Keratinocyte (primary cell): ENCODE measurements at places on chromosomes 2 and 18. TPM values are rescaled to one million over a fixed set of nuclear protein-coding genes. Genes with fewer than 3 reads are reported as not detected.

MLPH gene
- polyA plus RNA-seq, result 0.67 to 1.8 TPM (median 1.0 TPM) in 3 replicates

AFF3 gene
- not detected in 3 replicates for polyA plus RNA-seq

CDH19 gene
- polyA plus RNA-seq, result not detected in 3 replicates

NOTO gene
- not detected in 3 replicates for polyA plus RNA-seq

ST8SIA5 gene
- under 0.01 to 0.10 TPM (median 0.02 TPM) in 3 replicates for polyA plus RNA-seq

CNTNAP5 gene
- polyA plus RNA-seq, result not detected in 3 replicates

CKAP2L gene
- 1.2 to 10.9 TPM (median 9.3 TPM) in 3 replicates for polyA plus RNA-seq

ITGB6 gene
- 174 to 197 TPM (median 183 TPM) in 3 replicates for polyA plus RNA-seq

FOXD4L1 gene
- polyA plus RNA-seq, result 0.05 to 0.09 TPM (median 0.08 TPM) in 3 replicates

POTEE gene
- polyA plus RNA-seq, result not detected in 3 replicates

GPR39 gene
- 4.7 to 9.1 TPM (median 4.9 TPM) in 3 replicates for polyA plus RNA-seq

FIGN gene
- 1.9 to 2.9 TPM (median 2.0 TPM) in 3 replicates for polyA plus RNA-seq

C2orf80 gene
- polyA plus RNA-seq, result not detected in 3 replicates

SPHKAP gene
- polyA plus RNA-seq, result not detected in 3 replicates
